ENCODE measurements at places on chromosomes 12 and 14.

GRCh38 chr12:121590476-121591143, 9.8 kb upstream of the KDM2B start:
- DNase-seq = no peak

- no peak for DNase-seq
Measured at GRCh38 chr12:117901631-117902030, 67.2 kb downstream of the KSR2 start.

GRCh38 chr12:131131808-131132117, 178.1 kb downstream of the ADGRD1 start:
- no peak for DNase-seq

DNA sequence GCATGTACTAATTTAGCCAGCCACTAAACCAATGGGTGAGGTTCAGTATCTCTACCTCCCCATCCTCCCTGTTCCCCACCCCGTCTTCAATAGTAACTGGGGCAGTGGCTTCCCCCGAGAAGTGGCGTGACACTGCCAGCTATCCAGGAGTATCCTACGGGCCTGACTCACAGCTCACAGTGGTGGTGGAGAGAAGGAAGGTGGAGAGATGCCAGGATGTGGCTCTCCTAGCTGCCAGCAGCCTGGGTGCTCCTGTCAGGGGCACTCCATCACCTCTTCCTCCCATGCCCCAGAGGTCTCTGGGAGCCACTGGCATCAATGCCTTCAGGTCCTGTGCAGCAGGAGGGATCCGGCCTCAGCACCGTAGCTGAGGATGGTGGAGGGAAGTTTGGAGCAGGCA, 49.0 kb downstream of the TSPAN11 start:
- DNase-seq = no peak

DNA sequence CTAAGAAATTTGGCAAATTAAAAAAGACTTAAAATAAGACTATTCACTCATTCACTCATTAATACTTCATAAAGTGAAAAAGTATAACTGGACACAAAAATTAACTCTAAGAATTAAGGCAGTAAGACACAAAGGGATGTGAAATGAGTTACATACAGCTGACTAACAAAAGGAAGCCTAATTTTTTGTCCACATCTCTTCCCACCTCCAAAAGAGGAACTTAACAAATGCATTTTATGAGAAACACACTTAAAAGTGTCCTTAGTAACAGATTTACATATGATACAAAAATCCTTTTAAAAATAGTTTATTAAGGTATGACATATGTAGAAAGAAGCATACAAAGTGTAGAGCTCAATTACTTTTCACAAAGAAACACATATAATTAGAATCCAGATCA, 88.9 kb downstream of the NUMB start:
- no peak for DNase-seq

- DNase-seq = no peak
Measured at GRCh38 chr12:102920271-102920670, 3.2 kb upstream of the PAH start.

DNA sequence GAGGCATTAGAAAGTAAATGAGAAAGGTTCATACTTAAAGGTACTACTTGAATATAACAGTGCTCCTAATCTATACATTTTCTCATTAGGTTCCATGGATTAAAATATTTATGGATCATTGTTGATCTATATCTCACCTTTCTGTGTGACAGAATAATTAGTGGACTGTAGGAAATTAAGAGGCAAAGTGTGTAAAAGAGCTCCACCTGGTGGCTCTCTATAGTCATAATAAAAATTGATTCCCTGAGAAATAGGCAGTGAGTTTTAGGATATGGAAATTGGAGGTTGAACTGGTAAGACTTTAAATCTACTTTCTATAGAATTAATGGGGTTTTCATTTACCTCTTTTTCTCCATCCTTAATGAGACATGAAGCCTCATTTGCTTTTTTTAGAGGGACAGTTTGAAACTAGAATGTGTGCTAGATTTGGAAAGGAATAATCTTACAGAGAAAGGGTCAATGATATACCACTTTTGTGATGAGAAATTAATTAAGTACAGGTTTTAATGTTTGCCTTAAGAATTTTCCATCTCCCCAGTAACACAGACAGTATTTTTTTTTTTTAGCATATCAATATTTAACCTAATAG, 11.8 kb upstream of the DERA start:
- DNase-seq = no peak

DNA sequence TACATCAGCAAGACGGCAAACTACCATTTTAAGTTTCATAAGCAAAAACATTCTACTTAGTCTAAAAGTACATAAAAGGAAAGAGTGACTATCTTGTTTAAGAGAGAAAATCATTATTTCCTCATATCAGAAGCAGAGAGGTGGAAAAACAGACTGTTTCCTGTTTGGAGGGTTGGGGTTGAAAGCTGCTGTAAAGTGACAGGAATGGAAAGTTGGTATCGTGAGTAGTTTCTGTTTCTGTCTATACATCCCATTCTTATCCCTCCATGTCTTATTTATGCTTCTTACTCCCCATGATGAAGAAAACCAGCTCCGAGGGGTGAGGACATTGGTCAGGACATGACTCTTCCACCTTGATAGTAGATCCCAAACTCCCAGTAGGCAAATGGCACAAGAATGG, 216.5 kb downstream of the EGLN3 start:
- no peak for DNase-seq
